ENCODE measurements at places on chromosomes 12 and 14.

GRCh38 chr12:59719701-59720100 lies 123.9 kb downstream of the SLC16A7 start:
- DNase-seq = no peak

GRCh38 chr14:79352076-79352630 lies 859.2 kb downstream of the DIO2 start:
- DNase-seq = no peak

DNA sequence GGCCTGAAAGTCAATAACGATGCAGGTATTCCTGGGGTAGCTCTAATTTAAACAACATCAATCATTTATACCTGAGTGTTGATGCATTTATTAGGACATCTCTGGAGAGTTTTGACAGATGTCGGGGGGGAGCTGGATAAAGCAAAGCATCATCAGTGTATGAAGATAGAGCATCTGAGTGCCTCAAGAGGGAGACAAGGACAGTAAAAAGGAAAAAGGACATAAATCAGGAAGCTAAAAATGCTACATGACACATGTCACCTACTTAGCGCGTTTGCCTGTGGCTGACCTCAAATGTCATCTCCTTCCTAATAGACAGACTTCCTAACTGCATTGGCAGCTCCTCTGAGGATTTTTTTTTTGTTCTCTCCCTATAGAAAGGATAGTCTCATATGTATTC lies 259.5 kb upstream of the PKP2 start:
- DNase-seq = no peak

DNA sequence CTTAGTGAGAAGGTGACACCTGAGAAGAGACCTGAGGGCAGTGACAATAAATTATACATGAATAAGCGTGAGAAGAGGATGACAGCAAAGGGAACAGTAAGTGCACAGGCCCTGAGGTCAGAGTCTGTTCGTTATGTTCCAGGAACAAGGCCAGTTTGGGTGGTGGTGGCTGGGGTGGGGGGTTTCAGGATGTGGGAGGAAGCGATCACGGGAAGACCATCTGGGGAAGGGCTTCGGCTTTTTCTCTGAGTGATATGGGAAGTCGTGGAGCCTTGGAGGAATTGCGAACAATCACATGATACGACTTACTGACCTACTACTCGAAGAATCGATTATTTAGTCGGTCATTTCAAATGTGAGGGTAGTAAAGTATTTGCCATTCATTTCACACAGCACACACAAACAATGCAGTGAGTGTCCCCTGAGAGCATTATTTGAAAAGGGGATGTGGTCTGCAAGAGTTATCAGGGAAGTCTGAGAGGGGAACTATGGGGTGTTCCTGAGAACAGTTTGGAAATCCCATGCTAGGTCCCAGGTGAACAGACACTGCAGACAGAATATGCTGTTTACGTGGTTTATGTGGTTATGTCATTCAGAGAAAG lies 94.7 kb downstream of the SLC38A1 start:
- no peak for DNase-seq

GRCh38 chr12:41794336-41794735 lies 350.3 kb downstream of the GXYLT1 start:
- no peak for DNase-seq

- DNase-seq = no peak
Measured at GRCh38 chr12:97464385-97465321, 2.0 kb downstream of the RMST start.

- no peak for DNase-seq
Measured at GRCh38 chr12:25985316-25986175, 27.1 kb downstream of the RASSF8 start.

DNA sequence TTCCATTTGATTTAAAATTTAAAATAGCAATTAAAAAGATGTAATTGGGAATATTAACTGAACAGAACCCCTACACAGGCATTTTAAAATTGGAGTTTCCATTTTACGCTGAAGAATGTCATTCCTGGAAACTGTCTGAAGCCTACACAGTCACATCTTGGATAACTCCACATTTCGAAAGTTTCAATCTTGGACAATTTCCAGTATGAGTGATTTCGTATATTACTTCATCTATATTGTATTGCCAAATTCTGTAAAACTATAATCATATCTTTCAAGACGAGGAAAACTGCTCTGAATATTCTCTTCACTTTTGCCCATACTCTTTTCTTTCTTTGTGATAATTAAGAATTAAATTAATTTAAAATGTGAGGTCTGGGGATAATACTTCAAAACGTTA lies 194.2 kb upstream of the ABCD2 start:
- DNase-seq = no peak

DNA sequence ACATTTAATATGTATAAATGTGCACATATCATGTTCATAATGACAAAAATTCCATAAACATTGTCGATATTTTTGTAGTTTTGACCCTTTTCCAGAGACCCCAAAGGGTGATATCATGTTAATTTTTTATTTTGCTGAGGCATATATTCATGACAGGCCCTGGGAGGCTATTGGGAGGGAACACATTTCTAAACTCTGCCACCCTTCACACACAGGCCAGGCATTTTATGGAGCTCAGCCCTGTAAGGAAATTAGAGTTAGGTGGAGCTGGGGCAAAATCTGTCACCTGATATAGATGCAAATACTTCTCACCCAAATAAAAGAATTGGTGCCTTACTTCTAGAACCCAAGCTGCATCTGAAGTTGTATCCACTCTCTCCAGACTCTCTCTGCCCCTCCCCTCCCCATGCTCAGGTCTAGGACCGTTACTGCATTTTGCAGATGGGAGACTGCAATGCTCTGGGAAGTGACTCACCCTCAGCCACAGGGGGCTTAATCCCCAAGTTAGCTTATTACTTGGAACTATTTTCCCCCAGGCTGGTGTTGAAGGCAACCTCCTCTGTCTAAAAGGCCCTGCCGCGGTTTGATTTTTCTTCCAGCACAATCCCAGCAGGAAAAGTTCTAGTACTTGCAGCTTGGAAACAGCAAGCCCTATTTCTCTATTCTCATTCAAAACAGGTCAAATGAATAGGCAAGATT lies 238.9 kb downstream of the EMP1 start:
- no peak for DNase-seq

Measured in stimulated activated CD8-positive, alpha-beta memory T cell treated with anti-CD3 and anti-CD28 coated beads, Interleukin-4, amount 100 ng/mL, for 48 hours (primary cell).